ENCODE measurements at places on chromosomes 7 and 10.
A peak's percentile ranks its signal among the peaks of the same experiment; 100 is the strongest.

DNA sequence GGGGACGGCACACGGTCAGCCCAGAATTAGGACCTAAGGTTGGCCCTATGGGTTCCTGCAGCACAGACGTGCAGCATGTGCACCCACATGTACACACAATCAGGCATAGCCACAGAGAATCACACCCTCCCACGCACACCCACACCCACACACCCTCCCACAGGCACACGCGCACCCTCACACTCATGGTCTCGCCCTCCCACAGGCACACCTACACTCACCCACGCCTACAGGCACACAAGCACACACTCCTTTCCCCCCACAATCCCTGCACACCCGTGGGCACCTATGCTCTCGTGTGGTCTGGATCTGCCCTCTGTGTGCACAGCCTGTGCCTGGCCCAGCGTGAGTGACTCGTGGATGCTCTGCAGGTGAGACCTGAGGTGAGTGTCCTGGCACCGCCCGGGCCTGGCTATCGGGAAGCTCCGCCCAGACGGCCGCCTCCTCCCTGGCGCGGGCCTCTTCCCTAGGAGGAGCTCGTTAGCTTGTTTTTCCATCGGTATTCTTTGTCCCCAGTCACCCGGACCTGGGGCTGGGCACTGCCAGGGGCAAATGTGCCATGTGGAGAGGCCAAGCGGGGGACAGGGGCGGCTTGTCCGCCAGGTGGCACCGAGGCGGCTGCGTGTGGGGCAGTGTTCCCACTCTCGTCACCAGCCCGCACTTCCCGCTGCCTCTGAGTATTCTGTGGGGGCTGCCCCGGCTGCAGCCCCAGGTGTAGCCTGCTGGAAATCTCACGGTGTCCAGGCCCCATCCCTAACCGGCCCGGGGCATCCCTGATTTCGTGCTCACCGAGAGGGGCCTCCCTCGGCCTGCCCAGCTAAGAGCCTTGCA, 110.2 kb upstream of the FAM20C start:
- DNase-seq, result no peak

- no peak for DNase-seq
These were observed 38.9 kb downstream of the ADAP1 start for GRCh38 chr7:915291-916218.

GRCh38 chr10:34743814-34744213, 71.3 kb downstream of the PARD3 start:
- DNase-seq, result peak; percentile 10

- DNase-seq, result no peak
These were observed 69.4 kb downstream of the NOC3L start for GRCh38 chr10:94293354-94293753.

GRCh38 chr7:50666124-50666496, 100.9 kb upstream of the DDC start:
- DNase-seq, result no peak

DNA sequence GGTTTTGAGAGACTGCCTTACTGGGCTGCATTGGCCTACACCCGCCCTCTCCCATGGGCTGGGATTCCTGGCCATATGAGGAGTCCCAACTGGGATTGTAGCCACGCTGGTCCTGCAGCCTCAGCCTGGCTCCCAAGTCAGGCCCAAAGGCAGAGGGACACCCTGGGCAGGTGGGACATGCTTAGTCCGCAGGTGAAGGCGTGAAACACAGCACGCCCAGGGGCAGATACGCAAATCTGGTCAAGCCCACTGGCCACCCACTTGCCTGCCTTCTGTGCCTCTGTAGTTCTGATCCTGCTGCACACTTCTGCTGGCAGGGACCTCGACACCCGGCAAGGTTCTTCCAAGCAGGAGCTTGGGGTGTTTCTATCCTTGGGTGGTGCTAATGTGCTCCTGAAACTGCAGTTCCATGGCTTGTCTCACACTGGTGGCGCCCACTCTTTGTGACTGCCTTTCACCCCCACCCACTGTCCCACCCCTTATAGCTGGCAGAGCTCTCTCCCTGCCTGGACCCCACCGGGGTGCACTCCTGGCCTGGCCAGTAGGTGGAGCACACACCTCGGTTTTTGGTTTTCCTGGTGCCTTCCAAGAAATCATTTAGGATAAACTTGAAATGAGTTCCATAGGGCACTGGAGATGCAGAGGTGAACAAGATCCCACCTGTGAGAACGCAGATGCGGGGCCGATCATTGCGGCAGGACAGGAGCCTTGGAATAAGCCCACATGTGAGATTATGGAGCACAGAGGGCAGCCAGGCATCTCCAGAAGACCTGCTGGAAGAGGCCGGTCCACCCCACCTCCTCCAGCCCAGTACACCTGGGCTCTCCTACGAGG, 47.9 kb downstream of the MKI67 start:
- no peak for DNase-seq

GRCh38 chr10:79176052-79176501, 107.3 kb downstream of the ZMIZ1 start:
- no peak for DNase-seq

- peak; percentile 17 for DNase-seq
These were observed 35.3 kb downstream of the CAPZA2 start for GRCh38 chr7:116897661-116898060.

GRCh38 chr7:47400741-47401206, 181.1 kb downstream of the TNS3 start:
- no peak for DNase-seq

- no peak for DNase-seq
These were observed 5.9 kb downstream of the SLIT1 start for GRCh38 chr10:97179731-97180362.

DNA sequence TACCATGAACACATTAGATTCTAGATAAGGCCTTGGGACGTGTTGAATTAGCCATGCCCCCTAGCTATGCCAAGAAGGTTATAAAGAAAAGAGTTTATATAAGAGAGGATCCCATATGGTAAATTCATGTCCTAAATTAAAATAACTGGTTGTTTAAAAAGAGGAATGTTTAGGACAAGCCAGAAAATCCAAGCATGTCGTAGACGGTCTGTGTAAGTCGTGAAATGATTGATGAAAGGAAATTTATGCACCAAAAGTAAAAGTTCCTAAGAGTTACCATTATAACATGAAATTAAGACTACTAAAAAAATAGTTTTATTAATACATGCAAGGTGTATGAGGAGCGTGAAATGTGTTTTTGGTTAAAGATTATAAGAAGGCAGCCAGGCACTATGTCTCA, 624.9 kb downstream of the ARL4A start:
- DNase-seq, result no peak

- DNase-seq, result no peak
These were observed 287.5 kb downstream of the GRID1 start for GRCh38 chr10:86079088-86079487.

GRCh38 chr10:22839639-22840038, 88.2 kb upstream of the ARMC3 start:
- no peak for DNase-seq

DNA sequence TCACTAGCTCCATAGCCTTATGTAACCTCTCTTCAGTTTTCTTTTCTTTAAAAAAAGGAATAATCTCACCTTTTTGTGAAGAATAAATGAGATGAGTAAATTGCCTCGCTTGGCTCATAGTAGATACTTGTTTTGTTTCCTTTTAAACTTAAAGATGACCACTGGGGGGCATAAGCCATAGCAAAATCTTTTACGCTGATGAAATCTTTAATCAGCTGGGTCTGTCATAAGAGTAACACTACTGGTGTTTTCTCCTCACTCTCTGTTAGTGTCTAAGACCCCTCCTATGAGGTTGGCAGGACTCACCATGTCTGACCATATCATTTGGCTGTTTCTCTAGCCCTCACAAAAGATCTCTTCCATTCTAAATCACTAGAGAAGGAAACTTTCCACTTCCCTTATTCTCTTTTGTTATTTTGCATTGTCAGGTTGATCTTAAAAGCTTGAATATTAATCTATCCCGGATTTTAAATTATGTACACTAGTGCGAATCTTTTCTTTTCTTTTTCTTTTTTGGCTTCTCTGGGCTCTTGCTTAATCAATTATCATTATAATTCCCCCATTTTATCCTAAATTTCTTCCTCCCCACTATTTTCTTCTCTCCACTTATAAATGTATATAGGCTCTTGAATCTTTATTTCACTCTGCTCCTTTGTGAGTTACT, 12.5 kb downstream of the STAG3 start:
- DNase-seq, result peak; percentile 65

DNA sequence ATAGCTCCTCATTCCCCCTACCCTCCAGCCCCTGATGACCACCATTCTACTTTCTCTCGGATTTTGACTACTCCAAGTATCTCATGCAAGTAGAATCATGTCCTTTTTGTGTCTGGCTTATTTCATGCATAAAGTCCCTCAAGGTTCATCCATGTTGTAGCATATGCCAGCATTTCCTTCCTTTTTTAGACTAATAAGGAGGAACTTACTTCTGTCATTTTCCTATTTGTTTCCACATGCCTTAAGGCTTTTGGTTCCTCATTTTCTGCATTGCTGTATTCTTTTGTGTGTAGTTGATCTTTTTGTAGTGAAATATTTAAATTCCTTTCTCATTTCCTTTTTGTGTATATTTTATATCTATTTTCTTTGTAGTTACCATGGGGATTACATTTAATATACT, 376.9 kb downstream of the CALN1 start:
- DNase-seq, result no peak

DNA sequence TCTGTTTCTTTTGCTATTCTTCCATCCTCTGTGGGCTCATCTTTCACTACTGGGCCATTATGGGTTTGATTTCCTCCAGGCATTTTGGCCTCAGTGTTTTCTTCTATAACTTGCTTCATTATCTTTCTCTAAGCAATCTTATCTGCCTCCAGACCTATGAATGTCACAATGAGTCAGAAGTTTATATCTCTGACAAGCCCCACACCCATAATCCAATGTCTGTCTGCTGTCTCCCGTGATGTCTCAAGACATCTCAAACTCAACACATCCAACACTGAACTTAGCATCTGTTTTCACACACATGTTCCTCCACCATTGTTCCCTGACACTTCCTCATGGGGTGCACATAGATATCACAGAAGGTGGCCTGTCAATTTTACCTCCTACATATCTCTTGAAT, 46.7 kb upstream of the RHOBTB1 start:
- DNase-seq, result no peak

GRCh38 chr7:97851683-97852082, 20.5 kb downstream of the ASNS start:
- peak; percentile 26 for DNase-seq

- DNase-seq, result no peak
These were observed 29.4 kb upstream of the ECHDC3 start for GRCh38 chr10:11712744-11713143.

DNA sequence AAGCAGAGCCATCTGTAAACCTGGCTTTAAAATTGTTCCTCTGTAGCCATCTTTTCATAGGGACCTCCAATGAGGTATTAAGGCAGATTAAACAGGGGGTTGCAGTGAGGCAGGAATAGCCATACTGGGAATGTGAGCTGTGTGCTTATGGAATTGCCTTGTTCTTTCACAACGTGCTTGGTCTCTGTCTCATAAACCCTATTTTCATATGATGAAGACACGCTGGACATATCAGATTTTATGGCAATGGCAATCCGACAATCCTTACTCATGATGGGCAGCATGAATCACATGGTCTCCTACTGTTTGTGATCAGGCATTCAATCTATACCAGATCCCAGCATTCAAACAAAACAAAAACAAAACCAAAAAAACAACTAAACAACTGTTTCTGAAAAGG, 418.9 kb upstream of the NRP1 start:
- no peak for DNase-seq

DNA sequence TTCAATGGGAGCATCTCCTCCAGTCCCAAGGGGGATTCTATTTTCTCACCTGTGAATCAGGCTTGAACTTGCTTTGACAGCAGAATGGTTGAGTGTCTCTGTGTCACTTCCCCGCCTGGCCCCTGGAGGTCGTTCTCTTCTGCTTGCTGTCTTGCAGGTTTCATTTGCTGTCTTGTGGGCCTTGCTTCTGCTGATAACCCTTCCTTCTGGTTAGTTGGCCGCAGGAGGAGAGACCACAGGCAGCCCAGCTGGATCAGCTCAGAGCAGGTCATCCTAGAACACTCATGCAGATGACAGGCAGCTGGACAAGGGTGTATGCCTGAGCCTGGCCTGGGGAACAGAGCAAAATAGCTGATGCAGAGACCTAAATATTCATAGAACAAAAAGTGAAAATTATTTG, 344.2 kb upstream of the ADARB2 start:
- no peak for DNase-seq

GRCh38 chr10:69662173-69662877, 32.3 kb downstream of the FAM241B start:
- DNase-seq, result no peak

DNA sequence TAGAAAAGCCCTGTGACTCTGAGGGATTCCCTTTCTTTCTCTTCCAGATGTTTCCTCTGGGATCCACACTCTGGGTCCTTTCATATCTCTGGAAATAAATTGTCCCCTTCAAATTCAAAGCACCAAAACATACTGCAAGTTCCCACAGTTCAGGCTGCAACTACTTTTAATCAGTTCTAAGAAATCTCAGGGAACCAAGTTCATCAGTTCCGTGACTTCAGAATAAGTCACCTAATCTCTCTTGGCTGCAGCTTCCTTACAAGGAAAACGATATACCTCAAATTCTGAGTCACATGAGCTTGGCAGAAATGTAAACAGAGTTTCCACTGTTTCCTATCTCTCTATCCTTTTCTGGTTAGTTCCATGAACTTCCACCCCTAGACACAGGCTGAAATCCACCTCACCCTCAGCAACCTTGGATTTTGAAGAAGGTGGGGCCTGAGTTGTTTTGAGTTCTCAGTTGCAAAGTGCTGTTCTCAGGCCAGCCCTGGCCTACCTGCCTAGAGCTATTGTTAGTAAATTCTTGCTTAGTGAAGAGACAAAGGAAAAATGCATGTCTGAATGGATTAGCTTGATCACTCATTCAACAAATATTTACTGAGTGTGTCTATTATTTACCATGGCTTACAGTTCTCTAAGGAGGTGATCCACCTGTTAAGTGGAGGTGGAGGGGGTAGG, 59.3 kb upstream of the IL6 start:
- DNase-seq, result no peak

DNA sequence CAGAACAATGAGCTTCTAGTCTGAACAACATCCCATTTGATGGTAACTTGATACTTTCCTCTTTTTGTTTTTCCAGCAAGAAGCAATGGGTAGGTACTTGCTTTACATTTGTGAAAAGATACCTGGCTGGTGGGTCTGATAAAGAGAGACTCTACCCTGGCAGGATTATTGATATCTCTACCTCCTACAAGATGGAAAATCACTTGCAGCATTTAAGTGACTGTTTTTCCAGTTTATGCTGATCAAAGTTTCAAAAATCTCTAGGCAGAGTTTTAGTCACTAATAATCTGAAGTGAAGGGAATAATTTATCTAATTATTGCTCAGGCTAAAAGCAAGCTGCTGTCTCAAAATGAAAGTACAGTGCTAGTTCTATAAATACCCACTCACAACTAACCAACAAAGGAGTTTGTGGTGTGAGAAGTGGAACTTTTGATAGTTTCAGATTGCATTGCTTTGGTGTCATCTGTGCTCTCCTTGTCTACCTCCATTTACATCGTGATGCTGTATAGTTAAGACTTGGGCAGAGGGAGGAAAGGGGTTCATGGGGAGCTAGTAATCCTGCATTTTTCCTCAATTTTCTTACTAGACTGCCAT, 86.0 kb upstream of the ANKRD1 start:
- peak; percentile 74 for DNase-seq
